HuH-7 (cell line): ENCODE measurements at places on chromosomes 5 and 9.

DNA sequence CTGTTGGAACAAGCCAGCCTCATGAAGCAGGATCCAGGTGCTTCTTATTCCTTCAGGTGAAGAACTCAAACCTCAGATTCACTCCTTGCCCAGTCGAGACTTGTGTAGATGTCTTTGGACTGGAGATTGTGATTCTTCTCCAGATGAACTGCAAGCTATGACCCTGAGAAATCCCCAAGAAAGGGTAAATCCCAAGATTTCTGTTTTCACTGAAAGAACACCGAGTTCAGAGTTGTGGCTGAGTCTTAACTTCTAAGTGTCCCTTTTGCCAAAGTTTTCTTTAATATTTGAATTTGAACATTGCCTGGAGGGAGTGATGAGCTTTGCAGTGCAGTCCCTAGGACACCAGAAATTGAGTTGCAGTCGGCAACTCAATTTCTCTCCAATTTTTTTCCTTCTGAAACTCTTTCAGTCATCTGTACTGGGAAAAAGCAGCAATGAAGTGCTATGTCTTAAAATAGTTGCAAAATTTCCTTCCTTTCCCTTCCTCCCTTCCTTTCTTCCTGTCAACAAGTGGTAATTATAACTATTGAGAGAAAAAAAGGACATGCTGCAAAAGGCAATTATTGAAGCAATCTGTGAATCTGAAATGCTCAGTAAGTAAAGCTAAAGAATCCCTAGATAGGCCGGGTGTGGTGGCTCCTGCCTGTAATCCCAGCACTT lies 56.1 kb downstream of the ANKRD55 start:
- DNase-seq = no peak

- no peak for DNase-seq
Observed at GRCh38 chr9:38638881-38639576, 18.6 kb upstream of the ANKRD18A start.

DNA sequence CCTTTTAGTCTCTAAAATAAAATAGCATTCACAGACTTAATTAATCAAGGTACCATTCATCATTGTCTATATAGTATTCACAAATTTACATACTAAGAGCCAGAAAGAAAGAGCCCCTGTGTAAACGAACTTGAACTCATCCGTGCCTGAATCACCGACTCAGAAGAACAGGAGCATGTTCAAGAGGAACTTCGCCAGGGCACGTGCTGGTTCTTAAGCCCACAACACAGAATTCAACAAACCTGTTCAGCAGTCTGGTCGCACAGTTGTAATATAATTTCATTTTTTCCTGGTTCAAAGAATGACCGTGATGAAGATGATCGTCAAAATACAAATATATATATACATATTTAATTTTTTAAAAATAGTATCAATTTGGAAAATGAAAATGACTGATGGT lies 141.9 kb downstream of the CETN3 start:
- DNase-seq = no peak

DNA sequence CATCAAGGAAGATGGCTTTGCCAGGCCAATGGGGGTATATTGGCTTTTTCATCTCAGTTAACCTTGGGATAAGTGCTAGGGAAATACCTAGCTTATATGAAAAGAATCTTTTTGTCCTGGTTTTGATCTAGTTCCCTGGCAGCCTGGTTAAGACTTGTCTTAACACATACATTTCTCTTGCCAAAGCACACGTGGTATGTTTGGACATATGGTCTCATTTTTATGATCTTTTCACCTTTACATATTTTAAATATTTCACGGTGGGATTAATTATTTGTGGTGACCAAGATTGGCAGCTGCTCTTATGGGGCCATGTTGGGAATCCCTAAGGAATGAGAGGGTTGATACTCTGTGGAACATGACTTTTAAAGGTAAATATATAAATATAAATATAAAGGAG lies 312.5 kb downstream of the NPR3 start:
- DNase-seq = no peak

DNA sequence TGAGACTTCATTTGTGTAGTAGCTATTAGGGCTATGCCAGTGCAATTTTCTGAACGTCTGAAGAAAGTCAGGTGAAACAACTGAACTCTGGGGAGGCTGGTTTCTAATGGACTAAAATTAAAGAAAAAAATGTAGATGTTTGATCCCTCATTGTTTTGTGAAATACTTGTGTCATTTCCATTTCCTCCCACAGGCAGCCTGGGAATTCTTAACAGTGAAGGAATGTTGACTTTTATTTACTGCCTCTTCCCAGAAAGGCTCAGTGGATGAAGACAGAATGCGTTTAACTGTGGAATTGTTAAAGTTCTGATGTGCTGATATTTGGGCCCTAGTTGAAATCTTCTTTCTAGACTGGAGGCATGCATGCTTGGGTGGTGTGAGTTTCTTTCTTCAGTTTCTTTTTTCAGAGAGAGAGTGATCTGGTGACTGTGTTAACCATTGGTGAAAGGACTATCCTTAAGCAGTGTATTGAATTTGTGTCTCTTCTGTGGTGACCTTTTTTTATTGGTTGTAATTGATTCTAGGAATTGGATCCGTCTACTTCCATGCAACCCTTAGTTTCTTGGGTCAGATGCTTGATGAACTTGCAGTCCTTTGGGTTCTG lies 15.5 kb downstream of the ACER2 start:
- no peak for DNase-seq

DNA sequence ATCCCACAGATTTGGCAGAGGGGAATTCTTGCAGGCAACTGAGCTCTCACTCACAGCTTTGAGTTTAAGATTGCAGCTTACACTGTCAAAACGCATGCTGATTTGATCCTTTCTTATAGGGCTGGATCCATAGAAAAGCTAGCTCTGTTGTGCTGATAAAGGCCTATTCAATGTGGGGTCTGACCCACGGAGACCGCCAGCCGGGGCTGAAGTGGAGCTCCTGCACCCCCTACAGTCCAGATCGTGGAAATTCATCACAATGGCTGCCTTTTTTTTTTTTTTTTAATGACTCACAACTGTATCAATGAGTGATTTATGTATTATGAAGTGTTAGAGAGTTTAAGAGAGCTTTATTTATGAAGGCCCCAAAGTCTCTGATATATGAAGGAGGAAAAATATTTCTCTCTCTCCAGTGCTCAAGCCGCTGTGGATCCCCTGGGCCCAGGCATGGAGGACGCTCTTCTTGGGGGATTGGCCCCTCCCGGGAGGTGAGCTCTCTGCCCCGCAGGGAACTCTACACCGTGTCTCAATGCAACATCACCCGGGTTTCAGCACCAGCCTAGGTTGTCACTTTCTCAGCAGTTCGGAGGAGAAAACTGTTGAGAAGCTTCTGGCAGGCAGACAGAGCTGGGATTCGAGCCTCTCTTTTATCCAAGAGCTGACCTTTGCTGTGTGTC lies 700.2 kb downstream of the IRX1 start:
- no peak for DNase-seq

- no peak for DNase-seq
Observed at GRCh38 chr9:96382175-96382574, 1.3 kb downstream of the SLC35D2 start.

DNA sequence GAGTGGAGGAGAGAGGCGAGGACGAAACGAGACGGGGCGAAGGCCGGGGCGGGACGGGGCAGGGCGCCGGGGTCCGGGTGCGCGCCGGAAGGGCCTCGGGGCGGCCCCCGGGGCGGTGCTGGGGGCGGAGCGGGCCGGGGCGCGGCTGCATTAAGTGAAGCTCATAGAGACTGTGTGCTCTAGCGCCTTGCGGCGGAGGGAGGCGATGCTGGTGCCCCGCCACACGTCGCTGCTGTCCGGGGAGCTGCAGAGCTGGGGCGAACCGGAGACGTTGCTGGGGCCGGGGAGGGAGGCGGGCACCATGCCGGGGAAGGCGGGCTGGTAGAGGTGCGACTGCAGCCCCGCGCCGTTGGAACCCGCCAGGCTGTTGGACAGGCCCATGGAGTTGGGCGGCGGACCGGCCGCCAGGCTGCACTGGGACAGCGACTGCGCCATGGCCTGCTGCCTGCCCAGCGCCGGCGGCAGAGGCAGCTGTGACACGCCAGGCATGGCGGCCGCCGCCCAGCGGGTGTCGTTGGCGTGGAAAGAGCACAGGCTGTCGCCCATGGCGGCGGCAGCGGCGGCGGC lies 8.3 kb downstream of the OTP start:
- DNase-seq = peak; percentile 89

GRCh38 chr9:135809166-135809565 lies 98.2 kb downstream of the CAMSAP1 start:
- DNase-seq = no peak

- DNase-seq = no peak
Observed at GRCh38 chr5:143657647-143658285, 154.2 kb upstream of the HMHB1 start.

- DNase-seq = no peak
Observed at GRCh38 chr9:123926941-123927340, 3.0 kb downstream of the DENND1A start.

DNA sequence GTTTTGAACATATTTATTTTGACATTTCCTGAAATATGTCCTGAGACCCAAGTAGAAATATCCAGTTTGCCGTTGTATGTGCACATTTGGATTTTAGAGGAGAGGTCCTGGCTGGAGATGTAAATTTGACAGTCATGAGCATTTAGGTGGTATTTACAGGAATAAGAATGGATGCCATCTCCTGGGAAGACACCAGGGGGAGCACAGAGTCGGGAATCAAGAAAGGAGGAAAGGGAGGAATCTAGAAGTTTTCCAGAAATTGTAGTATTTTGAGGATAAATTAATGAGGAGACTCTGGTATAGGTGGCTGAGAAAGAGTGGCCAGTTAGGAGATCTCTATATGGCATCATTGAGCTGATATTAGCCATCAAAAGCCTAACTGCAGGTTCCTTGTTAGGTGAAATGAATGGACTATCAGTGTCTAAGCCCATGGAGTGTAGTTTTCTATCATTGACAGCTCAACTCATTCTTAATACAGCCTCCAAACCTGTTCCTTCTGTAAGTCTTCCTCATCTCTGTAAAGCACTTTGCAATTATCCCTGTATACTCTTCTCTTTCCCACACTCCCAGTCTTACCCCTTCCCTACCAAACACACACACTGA lies 7.2 kb downstream of the GAPT start:
- DNase-seq = peak; percentile 7

DNA sequence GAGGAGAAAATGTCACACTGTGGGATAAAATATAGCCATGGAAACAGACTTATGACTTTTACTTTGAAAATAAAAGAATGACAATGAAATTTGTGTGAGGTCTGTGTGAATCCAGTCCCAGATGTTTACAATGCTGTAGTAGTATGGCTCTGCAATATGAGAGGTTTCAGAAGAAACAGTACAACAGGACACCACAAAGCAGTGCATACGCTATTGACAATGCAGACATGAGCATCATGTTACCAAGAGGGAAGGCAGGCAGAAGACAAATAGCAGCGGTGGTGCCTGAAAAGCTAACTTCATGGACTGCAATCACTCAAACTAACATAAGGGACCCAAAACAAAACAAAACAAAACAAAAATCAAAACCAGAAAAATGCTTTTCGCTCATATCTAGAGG lies 1.8 kb downstream of the FGF10 start:
- DNase-seq = no peak

DNA sequence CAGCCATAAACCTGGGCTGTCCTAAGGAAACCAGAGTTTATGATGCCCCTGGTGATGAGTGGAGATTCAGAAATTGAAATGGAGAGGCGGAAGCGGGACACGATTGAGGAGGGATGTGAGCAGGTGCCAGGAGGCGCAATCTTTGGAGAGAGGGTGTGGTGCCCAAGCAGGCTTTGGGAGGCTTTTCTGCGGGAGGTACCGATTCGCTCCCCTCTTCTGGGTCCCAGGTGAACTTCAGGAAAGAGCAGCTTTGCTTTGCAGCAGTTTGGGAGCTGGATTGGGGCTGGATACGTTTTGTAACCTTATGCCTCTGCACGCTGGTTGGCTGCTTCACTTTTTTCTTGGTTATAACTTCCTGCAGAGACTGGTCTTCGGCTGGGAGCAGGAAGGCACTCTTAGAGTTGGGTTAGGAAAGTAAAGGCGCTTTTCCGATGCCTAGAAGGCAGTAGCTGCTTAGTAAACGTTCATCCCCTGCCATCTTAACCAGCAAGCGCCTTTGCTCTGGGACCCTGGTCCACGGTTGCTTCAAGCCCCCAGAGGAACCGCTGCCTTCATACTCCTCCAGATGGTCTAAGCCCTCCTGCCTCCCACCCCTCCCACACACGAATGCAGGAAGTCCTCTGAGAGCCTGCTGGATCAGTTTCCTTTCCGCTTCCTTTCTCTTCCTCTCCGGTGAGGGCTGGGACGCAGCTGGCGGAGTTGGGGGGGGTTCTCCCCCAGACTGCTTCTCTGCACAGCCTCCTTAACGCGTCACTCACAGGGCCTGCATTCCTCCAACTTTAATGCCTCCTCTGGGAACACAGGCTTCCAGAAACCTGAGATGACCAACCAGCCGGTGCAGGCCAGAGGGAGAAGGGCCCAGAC lies 15.2 kb upstream of the NEK6 start:
- DNase-seq = no peak

GRCh38 chr5:139458580-139459407 lies 3.7 kb downstream of the ECSCR start:
- no peak for DNase-seq

- no peak for DNase-seq
Observed at GRCh38 chr9:85469041-85469440, 272.7 kb downstream of the AGTPBP1 start.

- no peak for DNase-seq
Observed at GRCh38 chr5:140791089-140791488, 3.6 kb upstream of the PCDHA2 start.

DNA sequence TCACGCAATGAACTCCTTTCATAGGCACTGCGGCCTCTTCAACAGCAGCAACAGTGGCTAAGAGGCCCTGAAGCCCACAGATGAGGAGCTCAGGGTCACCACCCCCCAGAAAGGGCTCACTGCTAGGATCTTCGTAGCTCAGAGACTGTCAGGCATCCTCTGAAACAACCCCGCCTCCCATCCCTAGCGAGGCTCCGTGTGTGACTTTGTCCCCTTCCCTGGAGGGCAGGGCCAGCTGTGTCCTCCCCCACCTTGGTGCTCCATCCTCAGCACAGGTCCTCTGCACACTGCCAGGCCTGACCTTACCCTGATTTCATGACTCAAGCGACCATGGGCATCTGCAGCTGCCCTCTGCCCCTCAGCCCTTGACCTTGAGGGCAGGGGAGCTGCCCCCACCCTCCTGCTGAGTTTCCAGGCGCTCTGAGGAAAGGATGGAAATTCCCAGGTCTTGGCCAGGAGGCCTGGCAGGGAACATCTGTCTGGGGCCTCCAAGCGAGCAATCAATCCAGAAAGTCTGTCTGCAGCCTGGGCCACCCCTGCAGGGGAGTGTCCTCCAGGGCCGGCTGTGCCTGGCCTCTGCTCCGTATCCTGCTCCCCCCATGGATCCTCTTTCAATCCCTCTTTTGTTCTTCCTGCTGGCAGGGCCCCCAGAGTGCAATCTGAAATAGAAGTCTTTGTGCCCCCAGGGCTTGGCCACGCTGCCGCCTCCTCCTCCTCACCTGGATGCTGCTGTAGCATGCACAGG lies 6.8 kb upstream of the IRX4 start:
- no peak for DNase-seq

GRCh38 chr5:131373265-131373664 lies 109.4 kb downstream of the CDC42SE2 start:
- no peak for DNase-seq
